ENCODE measurements at places on chromosomes 6 and 20.

DNA sequence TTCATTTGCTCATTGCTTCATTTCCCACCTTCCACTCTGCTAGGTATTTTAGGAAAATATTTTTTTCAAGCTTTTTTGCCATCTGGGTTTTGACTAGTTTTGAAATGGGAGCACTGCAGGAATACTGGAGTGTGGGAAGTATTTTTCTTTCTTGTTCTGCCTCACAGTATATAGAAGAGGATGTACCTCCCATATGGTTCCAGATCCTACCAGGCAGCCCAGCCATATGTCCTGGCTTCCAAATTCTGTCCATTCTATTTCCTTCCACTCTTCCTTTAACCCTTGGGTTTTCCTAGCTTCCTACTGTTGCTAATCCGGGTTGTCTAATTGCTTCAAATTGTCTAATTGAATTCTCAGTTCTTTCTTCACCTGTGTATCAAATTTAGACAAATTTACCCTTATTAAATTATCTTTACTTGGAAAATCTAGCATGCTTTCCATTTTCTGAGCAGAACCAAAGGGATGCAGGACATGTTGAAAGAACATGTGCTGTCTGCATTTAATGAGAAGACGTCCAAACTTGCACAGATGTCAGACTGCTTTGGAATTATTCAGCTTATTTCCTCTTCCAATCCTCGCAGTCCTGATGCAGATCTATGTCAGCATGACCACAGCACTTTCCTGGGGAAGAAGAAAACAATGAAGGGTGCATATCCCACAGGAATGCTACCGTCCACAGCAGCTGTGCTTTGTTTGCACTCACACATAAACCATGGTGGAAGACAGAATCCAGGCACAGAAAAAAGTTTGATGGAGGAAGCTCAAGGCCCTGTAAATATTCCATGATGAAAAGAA is 1273.9 kb upstream of the MAP3K7 start:
- DNase-seq = no peak

- DNase-seq = no peak
These were observed 1.1 kb upstream of the TULP4 start for GRCh38 chr6:158311193-158311592.

- DNase-seq = no peak
These were observed 43.0 kb downstream of the CDKAL1 start for GRCh38 chr6:20577173-20577688.

GRCh38 chr20:19009081-19009688 is 195.6 kb downstream of the SCP2D1 start:
- DNase-seq = no peak

DNA sequence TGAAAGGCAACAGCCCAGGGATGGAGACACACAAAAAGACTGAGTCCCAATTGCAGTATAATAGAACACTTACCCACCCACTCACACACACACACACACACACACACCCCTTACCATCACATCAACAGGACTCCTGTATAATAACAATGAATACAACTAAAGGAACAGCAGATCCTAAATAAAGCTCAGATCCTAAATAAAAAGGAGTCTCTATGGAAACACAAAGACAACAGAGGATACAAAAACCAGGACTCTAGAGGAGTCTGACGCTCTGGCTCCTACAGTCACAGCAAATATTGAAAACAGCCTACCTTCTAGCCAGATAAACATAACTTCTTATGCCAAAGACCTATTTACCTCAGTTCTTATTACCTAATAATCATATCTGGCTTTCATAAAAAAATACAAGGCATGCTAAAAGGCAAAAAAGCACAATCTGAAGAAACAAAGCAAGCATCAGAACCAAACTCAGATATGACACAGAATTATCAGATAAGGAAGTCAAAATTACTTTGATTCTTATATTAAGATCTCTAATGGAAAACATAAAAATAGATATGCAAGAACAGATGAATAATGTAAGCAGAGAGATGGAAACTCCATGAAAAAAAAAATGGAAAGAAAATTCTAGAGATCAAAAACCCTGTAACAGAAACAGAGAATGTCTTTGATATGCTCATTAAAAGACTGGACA is 134.9 kb downstream of the MMUT start:
- DNase-seq = no peak

GRCh38 chr6:43715056-43715788 is 27.6 kb upstream of the MRPS18A start:
- DNase-seq = no peak

DNA sequence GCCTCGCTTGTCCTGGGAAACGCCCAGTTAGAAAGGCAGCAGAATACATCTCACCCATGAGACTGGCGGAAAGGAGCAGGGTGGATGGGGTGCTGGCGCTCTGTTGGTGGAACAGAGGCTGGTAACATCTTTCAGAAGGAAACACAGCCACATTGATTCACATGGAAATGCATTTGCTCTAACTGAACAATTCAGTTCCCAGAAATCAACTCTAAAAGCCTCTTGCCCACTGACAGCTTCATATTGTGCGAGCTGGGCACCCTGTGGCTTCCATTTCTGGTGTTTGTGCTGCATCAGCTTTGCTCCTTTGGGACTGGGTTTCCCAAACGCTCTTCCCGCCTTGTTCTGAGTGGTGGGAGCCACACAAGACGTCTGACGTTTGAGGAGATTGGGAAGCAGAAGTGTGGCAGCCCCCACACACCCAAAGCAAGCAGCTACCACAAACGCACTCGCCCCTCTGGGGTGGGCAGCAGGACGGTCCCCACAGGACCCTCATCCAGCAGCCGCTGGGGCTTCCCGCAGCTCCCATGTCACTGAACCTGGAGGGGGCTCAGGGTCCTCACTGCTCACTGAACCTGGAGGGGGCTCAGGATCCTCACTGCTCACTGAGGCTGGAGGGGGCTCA is 229.5 kb downstream of the ERMARD start:
- DNase-seq = no peak

- DNase-seq = no peak
These were observed 51.7 kb downstream of the SLC22A23 start for GRCh38 chr6:3405182-3405518.

DNA sequence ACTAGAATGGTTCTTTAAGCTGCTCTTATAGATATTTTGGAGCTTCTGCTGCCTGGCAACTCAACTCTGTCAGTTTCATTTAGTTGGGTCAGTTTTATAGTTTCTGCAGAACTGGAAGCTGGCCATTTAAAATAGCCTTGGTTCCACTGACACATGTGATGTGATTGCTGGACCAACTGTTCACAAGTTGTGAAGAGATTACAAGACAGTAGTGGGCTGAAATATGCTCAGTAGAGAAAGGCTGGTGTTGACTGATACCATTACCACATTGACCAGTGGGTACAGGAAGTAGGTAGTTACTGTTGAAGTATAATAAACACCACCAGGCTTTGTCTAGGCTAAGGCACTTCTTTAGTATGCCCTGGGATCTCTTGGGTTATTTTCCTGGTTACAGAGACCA is 39.0 kb downstream of the BCKDHB start:
- DNase-seq = no peak

GRCh38 chr6:56076033-56076432 is 171.3 kb downstream of the COL21A1 start:
- DNase-seq = no peak

- no peak for DNase-seq
These were observed 65.4 kb upstream of the FBXL4 start for GRCh38 chr6:99013145-99013544.

GRCh38 chr20:13567663-13568062 is 71.1 kb downstream of the TASP1 start:
- DNase-seq = no peak

DNA sequence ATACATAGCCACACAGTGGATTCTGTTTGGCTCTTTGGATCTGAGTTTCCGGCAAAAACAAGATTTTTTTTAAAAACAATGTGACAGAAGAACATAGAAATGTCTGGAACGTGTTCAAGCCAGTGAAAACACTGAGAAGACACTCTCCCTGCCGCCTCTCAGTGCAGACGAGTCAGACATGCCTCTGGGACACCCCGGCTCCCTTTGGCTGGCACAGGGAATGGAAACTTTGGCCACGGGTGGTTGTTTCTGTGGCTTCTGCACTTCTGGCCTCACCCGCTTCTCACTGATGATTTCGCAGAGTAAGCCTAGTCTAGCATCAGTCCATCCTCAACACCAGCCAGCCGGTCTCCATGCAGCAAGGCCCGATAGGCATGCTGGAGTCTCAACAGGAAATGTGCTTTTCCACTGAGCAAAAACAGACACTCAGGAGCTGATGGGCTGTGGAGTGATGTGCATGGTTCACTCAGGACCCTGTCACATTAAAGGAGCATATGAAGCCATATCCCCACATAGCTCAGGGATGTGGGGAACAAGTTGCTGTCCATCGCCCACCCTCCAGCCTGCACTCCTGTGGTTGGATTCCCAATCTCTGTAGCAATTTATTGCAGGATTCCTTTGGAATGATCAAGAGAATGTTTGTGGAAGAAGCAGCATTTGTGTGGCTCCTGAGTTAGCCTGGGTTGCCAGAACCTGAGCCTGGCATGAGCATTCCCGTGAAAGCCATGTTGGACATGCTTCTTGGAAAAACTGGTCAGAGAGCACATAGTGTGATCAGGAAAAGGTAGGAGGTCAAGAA is 262.0 kb upstream of the RIN2 start:
- DNase-seq = no peak

DNA sequence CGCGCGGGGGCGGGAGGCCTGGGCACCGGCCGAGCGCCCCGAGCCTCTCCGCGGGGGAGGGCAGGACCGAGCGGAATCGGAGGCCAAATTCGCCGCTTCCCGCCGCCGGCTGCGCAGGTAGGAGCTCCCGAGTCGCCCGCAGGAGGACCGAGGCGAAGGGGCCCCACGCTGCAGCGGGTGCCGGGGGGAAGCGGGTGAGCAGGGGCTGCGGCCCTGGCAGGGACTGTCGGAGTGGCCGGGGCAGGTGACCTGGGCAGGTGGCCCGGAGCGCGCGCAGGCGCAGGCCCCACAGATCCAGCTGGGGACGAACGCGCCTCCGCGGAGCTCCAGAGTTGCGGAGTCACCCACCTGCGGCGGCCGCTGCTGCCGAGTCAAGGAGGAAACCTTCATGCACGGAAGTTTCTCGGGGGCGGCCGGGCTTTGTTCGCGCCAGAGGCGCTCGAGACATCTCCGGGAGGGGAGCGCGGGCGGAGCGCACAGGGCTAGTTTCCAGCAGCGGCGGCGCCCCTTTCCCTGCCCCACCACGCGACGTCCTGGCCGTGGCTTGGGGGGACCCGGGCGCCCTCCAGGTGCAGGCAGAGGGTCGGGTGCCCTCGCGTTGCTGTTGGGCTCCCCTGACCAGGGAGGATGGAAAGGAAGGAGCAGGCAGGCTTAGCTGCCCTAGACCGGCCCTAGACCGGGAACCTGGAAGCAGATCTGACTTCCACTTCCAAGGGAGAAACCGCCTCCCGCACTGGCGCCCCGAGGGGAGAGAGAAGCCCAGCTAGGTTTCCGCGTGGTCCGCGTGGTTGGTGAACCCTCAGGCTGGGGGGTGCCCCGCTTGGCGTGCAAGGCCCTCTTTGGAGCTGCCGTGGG is 590 bp downstream of the SLCO4A1 start:
- no peak for DNase-seq

- DNase-seq = no peak
These were observed 106.3 kb upstream of the NXT1 start for GRCh38 chr20:23244156-23244915.

- DNase-seq = no peak
These were observed 7.3 kb upstream of the LBP start for GRCh38 chr20:38338849-38339520.

DNA sequence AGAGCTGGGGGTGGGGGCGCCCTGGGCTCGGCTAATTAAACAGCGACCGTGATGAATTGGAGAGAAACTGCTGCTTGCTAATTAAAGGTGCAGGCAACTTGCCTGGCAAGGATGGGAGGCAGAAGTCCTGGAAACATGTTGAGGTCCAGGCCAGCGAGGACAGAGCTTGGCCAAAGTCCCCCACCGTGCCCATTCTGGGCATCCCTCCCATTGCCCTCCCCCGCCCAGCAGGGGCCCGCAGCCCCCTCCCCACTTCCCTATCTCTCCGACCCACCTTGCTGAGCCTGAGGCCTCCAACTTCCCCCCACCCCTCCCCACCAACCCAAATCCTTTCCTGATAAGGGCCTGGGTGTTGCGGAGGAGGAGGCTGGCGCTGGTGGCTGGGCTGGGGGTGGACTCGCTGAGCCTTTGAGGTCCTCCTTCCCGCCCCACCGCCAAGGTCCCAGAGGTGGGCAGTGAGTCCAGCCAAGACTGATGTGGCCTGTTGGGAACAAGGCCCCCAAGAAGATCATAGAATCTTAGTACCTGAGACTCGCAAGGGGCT is 23.3 kb downstream of the C20orf203 start:
- DNase-seq = no peak

DNA sequence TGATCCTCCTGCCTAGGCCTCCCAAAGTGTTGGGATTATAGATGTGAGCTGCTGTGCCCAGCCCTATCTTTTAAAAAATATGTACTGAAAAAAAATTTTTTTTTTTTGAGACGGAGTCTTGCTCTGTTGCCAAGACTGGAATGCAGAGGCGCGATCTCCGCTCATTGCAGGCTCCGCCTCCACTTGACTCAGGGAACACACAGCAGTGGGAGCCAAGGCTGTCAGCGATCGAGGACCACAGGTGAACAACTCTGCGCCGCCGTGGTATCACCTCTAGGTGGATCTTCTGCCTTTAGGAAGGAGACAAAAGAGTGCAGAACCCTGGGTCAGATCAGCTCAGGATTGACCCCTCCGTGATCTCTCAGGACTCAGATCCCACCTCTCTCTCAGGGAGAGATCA is 13.7 kb downstream of the RAET1E start:
- DNase-seq = peak; percentile 8

- DNase-seq = no peak
These were observed 301.3 kb downstream of the ZNF217 start for GRCh38 chr20:53292347-53292746.

DNA sequence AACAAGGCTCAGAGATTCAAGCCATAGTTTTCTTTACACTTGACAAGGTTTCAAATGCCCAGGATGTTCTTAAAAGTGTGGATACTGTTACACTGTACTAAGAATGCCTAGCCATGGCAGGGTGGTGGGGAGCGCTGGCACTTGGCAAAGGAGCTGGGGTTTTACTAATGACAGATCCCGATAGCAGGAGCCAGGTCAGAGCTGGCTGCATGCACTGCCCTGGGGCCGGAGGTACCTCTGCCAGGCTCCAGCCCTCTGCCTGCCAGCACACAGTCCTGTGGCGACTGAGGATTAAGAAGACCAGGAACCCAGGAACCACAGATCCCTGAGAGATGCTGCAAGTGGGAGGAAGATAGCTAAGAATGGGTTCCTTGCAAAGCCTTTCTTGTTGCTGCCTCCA is 260.3 kb downstream of the ALDH8A1 start:
- no peak for DNase-seq

DNA sequence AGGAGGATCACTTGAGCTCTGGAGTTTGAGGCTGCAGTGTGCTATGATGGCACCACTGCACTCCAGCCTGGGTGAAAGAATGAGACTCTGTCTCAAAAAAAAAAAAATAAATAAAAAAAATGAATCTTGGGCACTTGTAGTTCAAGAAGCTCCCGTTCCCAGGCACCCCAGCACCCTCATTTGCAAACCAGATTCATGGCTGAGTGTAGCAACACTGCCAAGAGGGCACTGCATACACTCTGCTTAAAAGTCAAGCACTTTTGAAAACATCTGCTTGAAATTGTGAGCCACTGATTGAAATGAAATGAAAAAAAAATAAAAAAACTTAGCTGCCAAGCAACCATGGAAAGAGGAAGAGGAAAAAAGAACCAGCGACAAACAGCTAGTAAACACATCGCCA is 124.7 kb upstream of the SASH1 start:
- no peak for DNase-seq

- DNase-seq = no peak
These were observed 134.9 kb downstream of the SLC23A2 start for GRCh38 chr20:4866429-4866828.
